NCI-H1694 (cell line): ENCODE measurements at places on chromosomes 7 and 10.
A peak's percentile ranks its signal among the peaks of the same experiment; 100 is the strongest.

DNA sequence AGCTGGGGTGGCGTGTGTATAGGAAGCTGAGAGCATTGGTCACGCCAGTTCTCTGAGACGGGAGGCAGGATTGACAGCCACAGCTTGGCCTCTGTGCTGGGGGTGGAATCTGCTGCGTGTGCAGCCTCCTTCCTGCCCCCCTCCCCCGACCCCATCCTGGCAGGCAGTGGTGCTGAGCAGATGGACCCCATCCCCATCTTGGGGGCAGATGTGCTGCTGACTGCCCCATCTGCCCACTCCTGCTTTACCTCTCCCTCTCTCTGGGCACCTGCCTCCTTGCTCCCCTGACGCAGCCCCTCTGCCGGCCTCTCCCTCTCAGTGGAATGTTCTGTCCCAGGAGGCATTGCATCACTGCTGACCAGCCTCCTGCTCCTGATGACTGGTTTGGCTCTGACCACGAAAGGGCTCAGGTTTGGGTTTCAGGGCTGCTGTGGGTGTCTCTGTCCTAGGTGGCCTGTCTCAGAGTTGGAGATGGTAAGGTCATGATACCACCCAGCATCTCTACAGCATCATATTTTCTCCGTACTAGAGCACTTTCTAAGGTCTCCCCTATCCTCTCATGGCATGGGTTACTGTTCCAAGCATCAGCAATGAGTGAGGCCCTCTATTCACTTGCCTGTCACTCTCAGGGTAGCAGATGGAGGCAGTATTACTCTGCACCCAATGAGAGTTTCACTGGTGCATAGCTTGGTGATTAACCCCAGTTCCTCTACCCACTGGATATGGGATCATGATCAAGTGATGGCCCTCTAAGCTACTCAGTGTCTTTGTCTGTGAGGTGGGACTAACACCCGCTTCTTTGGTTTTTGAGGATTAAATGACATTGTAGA lies 81.9 kb downstream of the RBM20 start:
- peak; percentile 37 for DNase-seq

DNA sequence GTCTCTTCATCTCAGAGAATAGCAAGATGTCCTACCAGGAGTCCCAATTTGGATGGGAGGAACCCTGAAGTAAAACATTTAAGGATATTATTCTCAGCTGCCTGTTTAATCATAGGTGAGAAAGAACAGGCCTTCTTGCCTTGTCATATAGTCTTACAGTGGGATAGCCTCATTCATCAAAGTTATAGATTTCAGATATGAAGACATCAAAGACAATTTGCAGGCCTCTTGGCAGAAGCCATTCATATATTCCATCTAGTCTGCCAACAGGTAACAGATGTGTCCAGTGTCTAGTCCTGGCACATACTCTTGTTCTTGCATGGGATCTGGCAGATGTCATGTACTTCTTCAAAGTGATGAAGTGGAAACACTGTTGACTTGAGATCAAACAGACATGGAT lies 601.3 kb upstream of the GHITM start:
- DNase-seq = no peak

GRCh38 chr10:101441541-101442455 lies 87.8 kb downstream of the BTRC start:
- DNase-seq = peak; percentile 73

GRCh38 chr10:49830016-49830415 lies 67.9 kb upstream of the OGDHL start:
- no peak for DNase-seq

DNA sequence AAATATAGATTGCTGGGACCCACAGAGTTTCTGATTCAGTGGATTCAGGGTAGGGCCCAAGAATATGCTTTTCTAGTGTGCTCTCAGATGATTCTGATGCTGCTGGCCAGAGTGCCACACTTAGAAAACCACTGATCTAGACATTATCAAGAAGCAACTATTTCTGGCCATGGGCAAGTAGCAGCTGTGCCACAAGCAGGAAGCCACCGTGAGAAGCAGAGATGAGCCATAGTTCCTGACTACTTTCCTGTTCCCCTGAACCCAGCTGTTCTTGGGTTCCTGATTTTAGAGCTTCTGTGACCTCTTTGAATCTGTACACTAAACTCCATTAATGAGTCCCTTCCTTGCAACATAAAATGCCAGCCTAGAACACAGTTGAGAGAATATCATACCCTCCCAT lies 38.1 kb upstream of the PIK3AP1 start:
- DNase-seq = no peak

GRCh38 chr10:74255214-74255613 lies 104.2 kb downstream of the ADK start:
- no peak for DNase-seq

- DNase-seq = no peak
Measured at GRCh38 chr7:31490796-31491314, 23.0 kb upstream of the ITPRID1 start.

GRCh38 chr7:132158166-132158565 lies 418.1 kb downstream of the PLXNA4 start:
- DNase-seq = no peak

DNA sequence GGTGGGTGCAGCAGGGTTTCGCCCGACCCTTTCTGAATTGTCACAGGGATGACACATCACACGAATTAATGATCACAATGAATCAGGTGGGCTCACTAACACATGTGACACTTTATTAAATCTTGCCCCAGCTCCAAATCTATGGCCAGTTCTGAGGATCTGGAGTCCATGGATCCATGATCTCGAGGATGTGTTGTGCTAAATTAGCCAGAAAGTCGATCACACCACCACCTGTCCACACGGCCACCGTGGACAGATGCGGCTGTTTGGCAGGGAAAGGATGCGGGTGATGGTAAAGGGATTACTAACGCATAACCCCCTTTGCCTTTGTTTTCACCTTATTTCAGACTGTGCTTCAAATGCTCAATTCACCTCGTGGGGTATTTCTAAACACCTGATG lies 96.4 kb downstream of the COBL start:
- DNase-seq = no peak
